Brain (organoid and tissue), 16 donors: ENCODE measurements at places on chromosomes 2 and 18.
A peak's percentile ranks its signal among the peaks of the same experiment; 100 is the strongest.

GRCh38 chr18:69680123-69680522 is 267.6 kb downstream of the CD226 start:
- no peak for DNase-seq

DNA sequence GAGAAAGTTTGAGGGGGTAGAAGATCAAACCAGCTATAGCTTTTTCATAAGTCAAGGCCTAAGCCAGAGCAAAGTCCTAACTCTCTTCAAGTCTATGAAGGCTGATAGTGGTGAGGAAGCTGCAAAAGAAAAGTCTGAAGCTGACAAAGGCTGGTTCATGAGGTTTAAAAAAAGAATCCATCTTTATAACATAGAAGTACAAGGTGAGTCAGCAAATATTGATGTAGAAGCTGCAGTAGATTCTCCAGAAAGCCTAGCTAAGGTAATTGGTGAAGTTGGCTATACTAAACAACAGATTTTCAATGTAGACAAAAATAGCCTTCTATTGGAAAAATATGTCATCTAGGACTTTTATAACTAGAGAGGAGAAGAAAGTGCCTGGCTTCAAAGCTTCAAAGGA is 141.4 kb upstream of the ZNF521 start:
- no peak for DNase-seq

GRCh38 chr2:109255654-109256053 is 126.6 kb downstream of the SH3RF3 start:
- DNase-seq = no peak

DNA sequence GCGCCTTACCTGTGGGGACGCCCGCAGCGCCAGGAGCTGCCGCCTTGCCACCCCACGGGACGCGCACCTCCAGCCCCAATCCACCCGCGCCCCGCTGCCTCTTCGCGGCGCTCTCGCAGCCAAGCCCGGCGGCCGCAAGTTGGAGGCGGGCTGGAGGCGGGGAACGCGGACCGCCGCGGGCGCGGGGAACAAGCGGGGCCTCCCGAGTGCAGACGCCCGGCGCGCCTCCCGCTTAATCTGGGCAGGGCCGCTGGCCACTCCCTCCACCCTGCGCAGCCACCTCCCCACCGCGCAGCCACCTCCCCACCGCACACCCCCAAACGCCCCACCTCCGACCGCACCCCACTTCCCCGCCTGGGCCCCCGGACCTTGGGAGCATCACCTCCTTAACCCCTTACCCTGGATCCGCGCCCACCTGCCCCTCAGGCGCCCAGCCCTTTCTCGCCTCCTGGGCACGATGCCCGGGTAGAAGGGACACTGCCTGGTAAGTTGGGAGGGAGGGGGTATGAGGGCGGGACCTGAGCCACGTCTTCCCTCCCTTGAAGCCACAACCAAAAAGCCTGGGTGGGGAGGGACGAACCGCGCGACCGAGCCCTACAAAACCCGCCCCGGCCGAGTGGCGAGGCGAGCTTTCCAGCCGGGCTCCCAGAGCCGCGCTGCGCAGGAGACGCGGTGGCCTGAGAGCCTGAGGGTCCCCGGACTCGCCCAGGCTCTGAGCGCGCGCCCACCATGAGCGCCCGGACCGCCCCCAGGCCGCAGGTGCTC is at the start of the genes COL4A3 and COL4A4:
COL4A3 (plus strand) TSS at position 627 of the 765 bp plus-strand sequence; CDS start at position 730, 103 bp downstream.
COL4A4 (minus strand) TSS at position 208 of the 765 bp plus-strand sequence. CDS start 16,722 bp downstream, outside the sequence.
- DNase-seq = peak; percentile 38

- DNase-seq = no peak
These were observed 198.2 kb downstream of the SEPTIN10 start for GRCh38 chr2:109415581-109416013.

- DNase-seq = no peak
These were observed 74.9 kb downstream of the LINC00305 start for GRCh38 chr18:64073971-64074370.

GRCh38 chr2:75310876-75311275 is 111.6 kb upstream of the TACR1 start:
- DNase-seq = no peak
